ENCODE measurements at places on chromosomes 5 and 9. TPM values are rescaled to one million over a fixed set of nuclear protein-coding genes. Genes with fewer than 3 reads are reported as not detected.
A peak's percentile ranks its signal among the peaks of the same experiment; 100 is the strongest.

GABRB2 gene
- total RNA-seq: not detected

GRCh38 chr5:60960591-60960990 lies 15.6 kb downstream of the NDUFAF2 start:
- DNase-seq: no peak

DNA sequence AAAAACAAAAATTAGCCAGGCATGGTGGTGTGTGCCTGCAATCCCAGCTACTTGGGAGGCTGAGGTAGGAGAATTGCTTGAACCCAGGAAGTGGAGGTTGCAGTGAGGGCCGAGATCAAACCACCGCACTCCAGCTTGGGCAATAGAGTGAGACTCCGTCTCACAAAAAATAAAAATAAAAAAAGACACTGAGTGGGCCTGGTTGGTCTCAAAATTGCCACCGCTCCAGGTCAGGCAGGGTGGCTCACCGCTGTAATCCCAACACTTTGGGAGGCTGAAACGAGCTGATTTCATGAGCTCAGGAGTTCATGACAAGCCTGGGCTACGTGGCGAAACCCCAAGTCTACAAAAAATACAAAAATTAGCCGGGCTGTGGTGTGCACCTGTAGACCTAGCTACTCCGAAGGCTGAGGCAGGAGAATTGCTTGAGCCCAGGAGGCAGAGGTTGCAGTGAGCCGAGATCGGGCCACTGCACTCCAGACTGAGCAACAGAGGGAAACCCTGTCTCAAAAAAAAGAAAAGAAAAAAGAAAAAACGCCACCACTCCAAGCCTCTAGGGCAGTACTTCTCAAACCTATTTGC lies 1.8 kb downstream of the STK10 start:
- DNase-seq: no peak

- DNase-seq: peak; percentile 28
Measured at GRCh38 chr9:114156657-114157421, 1.5 kb downstream of the COL27A1 start.

GRCh38 chr9:76191493-76191892 lies 202.7 kb downstream of the RFK start:
- no peak for DNase-seq

DNA sequence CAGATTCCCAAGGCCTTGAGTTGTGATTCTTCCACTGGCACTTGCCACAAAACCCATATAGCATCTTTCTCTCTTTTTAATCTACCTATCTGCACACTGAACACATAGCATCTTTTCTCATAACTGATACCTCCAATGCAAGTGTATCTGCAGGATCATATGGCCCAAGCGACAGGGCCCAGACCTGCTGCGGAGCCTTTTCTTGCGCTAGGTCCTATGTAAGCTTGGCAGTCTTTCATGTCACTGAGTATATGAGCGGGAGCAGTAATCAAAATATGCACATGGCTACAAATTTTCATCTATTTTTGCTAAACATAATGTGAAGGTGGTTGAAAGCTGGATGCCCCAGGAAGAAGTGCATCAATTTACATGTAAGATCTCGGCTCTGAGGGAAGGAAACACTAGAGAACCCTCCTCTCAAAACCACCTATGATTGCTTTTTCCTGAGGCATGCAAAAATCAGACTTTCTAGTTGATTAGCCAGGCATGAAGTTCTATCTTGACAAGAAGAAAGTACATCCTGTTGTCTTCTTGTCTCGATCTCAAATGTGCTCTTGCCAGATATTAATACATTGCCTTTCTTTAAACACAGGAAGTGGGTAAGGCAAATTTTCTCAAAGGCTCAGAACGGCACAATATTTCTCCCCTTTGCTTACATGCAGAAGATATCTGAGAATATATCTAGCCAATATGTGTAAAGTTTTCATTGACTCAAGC lies 26.9 kb upstream of the CEMIP2 start:
- DNase-seq: no peak

DNA sequence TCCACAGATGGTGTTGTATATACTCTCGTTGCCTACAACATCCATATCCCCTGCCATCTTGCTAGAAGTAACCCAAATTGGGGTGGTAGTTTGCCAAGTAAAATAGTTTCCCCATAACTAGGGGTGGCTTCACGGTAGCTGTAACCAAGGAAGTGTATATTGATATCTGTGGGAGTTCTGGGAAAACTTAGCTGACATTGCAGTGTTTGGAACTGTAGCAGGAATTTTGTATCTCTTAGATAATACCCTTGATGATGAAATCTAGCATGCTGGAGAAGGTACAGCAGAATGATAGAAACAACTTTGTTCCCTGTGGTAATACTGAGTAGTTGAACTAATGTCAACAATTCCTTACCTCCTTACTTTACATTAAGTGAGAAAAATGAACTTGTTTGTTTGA lies 29.8 kb downstream of the FBXL7 start:
- DNase-seq: no peak

TAL2 gene
- not detected for total RNA-seq

- no peak for DNase-seq
Measured at GRCh38 chr5:140548300-140548688, 832 bp downstream of the EIF4EBP3 start.

FOXD4L3 gene
- total RNA-seq: not detected

DNA sequence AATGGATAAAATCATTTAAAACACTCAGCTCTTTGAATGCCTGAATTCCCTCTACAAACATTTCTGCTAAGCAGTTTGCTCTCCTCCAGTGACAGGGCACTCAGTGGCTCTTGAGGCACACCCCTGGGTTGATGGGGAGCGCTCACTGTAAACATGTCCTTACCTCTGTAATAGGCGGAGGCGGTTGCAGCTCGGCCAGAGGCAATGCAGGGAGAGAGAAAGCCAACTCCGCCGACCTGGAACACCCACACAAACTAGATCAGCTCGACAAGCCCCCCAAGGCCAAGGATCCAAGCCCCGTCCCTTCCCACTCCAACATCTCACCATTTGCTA lies 329 bp downstream of the CDC23 start:
- no peak for DNase-seq

GRCh38 chr5:1642621-1643061 lies 118.9 kb upstream of the LPCAT1 start:
- DNase-seq: no peak

SPINK7 gene
- total RNA-seq: not detected

- no peak for DNase-seq
Measured at GRCh38 chr5:113375480-113376060, 59.2 kb downstream of the TSSK1B start.

RANBP3L gene
- total RNA-seq: not detected

GRXCR2 gene
- not detected for total RNA-seq

HTR1A gene
- total RNA-seq: not detected

TRIO gene
- 3.4 TPM for total RNA-seq

GRCh38 chr9:92764988-92765936 lies 629 bp upstream of the BICD2 start:
- peak; percentile 99 for DNase-seq

- DNase-seq: no peak
Measured at GRCh38 chr9:127136880-127137639, 14.6 kb upstream of the ANGPTL2 start.

GRCh38 chr9:122806661-122807060 lies 6.7 kb downstream of the OR1K1 start:
- no peak for DNase-seq

ANKRD20A1 gene
- total RNA-seq: 0.38 TPM

DNA sequence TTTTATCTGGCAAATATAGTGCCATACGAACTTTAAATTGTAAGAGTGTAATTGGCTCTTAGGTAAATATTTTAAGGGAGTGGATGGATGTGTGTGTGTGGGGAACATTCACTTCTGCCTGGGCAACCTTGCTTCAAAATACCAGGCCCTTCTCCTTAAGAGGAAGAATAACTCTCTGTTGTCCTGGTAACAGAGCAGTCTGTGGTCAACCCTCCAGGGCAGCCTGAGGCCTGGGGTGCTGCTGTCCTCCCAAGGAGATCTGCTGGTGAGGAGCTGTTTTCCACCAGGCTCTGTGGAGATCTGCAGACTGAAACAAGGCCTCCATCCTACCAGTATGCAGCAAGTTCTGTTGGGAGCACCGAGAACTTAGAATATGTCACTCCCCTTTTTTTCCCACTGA lies 325.2 kb downstream of the PSAT1 start:
- no peak for DNase-seq

DNA sequence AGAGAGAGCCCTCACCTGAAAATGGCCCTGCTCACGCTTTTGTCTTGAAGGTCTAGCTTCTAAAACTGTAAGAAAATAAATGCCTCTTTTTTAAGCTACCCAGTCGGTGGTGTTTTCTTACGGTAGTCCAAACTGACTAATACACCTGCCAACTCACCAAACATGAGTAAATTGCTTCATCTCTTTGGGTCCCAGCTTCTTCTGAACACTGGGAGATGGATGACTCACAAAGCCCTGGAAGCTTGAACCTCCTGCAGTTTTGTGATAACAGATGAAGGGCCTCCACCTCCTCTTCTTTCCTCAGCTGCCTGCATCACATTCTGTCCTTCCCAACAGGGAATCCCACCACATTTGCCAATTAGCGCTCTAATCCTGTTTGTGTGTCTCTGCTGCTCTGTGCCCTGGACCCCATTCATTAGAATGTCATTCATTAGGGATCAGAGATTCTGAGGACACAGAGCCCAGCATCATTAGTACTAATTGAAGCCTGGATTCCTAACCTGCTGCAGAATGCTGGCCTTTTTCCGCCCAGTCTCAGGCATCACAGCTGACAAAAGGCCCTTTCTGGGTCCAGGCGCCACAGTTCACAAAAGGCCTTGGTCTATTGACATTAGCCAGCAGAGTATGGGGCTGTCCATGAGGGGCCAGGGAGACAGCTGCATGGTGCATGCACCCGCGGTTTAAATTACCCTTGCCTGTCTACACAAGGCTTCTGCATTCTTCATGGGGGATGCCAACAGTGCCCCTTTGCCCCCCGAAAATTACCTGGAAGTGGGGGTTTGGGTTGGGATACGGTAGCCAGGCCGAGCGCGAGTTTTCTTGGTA lies 349.3 kb downstream of the SEMA5A start:
- DNase-seq: no peak

FOXD4L4 gene
- total RNA-seq: not detected

DNA sequence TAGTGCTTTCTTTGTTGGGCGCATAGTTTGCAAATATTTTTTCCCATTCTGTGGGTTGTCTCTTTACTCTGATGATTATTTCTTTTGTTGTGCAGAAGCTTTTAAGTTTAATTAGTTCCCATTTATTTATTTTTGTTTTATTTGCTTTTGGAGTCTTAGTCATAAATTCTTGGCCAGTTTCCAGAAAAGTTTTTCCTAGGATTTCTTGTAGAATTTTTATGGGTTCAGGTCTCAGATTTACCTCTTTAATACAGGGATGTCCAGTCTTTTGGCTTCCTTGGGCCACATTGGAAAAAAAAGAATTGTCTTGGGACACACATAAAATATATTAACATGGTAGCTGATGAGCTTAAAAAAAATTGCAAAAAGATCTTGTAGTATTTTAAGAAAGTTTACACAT lies 122.0 kb downstream of the WDR70 start:
- DNase-seq: no peak

DNA sequence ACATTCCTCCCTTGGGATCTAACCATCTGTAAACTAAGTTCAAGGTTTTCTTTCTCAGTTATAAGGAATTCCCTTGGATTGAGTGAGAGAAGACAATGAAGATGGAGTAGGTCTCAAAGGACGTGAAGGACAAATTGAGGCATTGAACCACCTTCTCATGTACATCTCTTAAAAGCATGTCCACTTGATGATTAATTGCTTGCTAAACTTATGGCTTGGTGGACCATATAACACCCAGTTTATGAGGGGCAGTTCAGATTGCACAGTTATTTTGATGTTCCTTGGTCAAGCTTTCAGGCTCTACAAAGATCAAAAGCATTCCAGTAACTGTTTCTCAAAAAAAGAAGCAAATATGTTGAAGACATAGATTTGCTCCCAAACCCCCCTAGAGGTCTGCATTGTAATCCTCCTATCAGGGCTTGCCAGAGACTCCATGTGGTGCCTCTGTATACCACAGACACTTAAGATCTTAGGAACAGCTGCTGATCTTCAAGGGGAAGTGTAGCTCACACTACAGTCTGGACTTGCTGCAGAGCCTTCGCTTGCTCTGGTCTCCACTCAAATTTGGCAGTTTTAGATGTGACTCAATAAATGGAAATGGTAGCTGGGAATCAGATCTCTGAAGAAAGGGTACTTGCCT lies 56.9 kb upstream of the ALDH1A1 start:
- no peak for DNase-seq

DNA sequence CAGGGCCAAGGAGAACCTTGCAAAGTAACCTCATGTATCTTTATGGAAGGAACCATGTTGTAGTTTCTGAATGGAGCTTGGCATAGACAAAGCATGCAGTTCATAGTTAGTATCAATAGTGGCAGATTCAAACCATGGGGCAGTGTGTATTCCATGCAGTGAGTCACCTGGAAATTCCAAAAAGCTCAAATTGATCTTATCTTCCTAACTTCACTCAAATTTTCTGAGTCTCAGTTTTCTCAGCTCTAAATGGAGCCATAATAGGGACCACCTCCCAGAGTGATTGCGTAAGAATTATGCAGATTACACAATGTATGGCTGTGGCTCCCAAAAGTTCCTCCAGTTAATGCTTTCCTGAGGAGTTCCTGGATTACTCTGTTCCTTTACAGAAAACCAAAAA lies 549.9 kb upstream of the KLF4 start:
- DNase-seq: no peak

- no peak for DNase-seq
Measured at GRCh38 chr5:140312791-140313189, 9.9 kb upstream of the PFDN1 start.

DNA sequence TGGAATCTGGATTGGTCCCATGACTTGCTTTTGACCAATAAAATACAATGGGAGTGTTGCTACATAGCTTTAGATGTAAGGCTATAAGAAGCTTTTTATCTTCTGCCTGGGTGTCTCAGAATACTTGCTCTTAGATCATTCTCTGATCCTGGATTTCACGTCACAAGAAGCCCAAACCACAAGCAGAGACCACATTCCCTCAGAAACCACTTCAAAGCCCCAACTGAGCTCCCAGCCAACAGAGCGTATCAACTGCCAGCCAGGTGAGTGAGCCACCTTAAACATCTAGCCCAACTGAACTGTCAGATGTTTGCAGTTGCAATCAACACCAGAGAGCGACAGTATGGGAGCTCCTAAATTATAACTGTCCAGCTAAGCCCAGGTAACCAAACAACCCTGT lies 687.1 kb downstream of the TLE1 start:
- no peak for DNase-seq

UBE2R2 gene
- total RNA-seq: 20.1 TPM

DNA sequence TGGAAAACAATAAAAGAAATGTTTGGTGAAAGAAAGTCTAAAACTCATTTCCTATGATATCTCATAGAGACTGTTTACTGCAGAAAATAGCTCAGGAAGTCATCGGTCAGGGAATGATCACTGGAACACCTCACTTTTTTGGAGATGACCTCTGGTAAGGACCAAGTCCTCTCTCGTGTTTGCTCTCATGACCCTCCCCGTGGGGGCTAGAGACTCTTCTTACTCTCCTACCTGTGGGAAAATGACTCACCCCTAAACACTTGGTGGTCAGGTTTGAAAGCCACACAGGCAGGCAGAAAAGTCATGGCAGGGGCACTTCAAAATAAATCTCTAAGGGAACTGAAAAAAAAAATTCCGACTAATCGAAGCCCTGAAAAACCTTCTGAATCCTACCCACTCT lies 48.2 kb downstream of the FAM240B start:
- DNase-seq: no peak

Measured in CD8-positive, alpha-beta T cell (primary cell).